Activated CD8-positive, alpha-beta memory T cell treated with anti-CD3 and anti-CD28 coated beads for 24 hours (primary cell): ENCODE measurements at places on chromosomes 5 and 9.

DNA sequence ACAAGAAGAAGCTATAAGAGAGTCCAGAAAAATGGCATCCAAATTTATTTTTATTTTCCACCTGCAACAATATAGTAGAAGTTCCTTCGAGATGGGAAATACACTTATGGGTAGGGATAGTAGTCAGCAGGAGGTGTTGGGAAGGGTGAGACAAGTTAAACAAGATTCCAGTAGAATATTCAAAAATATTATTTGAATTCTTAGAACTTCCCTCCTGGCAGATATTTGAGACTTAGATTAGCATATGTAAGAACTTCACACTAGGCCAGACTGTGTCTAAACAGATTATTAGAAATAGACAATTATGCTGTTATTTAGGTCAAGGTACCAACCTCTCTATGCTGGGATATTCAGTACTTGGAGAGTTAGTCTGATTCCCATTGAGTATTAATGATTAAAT, 108.7 kb downstream of the PLK2 start:
- no peak for DNase-seq

GRCh38 chr5:158700231-158701006, 399.3 kb downstream of the EBF1 start:
- no peak for DNase-seq

- DNase-seq, result no peak
Observed at GRCh38 chr9:106177216-106177615, 482.9 kb downstream of the TMEM38B start.

- no peak for DNase-seq
Observed at GRCh38 chr5:3825531-3826451, 230.2 kb downstream of the IRX1 start.

DNA sequence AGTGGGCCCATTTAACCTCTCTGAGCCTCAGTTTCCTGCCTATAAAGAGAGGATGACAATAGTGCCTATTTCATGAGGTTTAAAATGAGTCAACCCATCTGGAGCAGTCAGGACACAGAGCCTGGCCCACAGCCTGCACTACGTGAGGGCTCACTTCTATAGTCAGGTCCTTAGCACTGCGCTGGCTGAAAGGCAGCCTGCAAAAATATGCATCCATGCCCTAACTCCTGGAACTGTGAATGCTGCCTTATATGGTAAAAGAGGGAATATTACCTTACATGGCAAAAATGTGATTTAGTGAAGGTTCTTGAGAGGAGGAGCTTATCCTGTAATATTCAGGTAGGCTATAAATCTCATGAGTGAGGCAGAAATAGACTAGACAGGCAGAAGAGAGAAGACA, 98.5 kb downstream of the GABBR2 start:
- DNase-seq, result no peak

DNA sequence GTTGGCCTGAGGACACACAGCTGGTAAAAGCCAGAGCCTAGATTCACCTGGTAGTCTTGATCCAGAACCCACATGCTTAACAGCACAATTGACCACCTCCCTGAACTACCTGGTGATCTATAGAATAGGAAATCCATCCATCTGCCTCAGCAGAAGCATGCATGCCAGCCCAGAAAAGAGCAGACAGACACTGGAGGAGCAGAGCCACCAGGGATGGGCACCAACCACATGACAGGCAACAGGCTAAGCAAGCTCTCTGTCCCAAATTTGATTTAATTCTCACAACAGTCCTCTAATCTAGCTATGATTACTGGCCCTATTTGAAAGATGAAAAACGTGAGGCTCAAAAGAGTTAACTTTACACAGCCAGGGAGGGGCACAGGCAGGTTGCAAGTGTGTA, 208.1 kb downstream of the SPOCK1 start:
- no peak for DNase-seq

- DNase-seq, result no peak
Observed at GRCh38 chr9:133976887-133977286, 15.2 kb downstream of the VAV2 start.

GRCh38 chr5:1481266-1481958, 36.2 kb upstream of the SLC6A3 start:
- no peak for DNase-seq

DNA sequence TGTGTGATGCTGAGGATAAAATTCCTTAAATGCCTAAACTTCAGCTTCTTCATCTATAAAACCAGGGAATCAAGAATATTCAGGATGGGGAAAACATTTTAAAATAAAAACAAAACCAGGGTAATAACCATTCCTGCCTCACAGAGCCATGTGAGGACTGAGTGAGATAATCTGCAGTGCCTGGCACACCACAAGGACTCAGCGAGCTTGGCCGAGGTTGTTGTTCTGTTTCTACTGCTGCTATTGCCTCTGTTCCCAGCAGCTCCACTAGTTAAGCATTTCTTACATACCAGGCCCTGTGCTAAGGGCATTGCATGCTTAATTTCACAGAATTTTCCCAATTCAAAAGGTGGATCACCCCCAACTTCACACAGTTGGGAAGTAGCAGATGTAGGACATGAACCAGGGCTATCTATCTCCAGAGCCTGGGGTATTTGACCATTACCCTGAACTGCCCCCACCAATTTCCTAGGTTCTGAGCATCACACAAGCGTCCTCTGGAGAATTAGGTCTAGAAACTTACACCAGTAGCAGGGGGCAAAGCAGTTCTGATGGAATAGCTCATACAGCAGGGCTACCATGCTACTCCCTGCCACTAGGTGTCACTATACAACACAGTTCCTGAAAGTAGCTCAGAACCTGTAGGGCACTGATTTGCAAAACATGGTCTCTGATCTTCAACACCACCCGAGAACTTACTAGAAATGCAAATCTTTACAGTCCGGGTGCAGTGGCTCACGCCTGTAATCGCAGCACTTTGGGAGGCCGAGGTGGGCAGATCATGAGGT, 74.3 kb downstream of the LRSAM1 start:
- no peak for DNase-seq

DNA sequence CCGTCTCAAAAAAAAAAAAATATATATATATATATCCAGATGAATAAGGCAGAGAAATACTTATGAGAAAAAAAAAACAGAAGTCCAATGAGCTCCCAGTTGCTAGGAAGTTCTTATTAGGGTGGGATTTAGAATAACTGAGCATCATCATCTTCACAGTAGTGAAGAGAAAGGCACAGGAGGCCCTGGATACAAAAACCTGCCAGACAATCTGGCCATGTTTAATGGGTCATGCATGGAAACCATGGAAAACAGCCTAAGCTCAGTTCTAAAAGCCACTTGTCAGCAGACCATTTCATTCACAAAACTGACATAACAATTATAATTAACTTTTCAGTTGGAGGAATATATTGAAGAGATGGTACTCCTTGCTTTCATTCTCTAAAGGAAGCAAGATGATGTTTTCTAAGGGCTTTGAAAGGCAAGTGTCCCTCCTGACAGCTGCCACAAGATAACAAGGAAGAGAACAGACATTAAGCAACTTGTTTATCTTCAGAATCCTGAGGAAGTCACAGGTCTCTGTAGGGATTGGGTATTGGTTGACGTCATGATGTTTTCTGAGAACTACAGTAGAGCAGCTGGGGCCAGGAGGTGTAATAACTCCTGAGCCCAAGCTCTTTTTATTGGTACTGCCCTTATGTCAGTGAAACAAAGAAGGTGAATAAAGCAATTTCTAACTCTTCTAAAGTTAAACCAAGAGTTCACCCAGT, 463.1 kb downstream of the DMAC1 start:
- no peak for DNase-seq

- no peak for DNase-seq
Observed at GRCh38 chr9:128882677-128883603, 1.0 kb downstream of the LRRC8A start.

DNA sequence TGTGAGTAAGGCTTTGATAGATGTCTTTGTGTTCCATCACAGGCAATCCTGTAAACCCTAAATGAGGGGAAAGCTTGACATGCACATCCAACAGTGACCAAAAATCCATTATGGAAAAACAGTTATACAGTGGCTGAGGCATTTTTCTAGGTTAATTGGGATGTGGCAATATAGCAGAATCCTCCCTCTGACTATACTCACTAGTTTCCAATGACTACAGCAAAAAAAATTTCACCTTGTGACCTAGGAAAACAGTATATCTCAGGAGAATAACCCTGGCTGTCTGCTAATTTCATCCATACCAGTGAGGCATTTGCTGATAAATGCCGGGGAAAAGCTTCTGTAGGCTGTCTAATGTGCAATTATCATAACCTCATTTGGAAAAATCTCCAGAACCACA, 49.9 kb upstream of the SNCAIP start:
- DNase-seq, result no peak
